Stimulated activated CD8-positive, alpha-beta memory T cell treated with anti-CD3 and anti-CD28 coated beads, Interleukin-15, amount 100 ng/mL, for 1 hour (primary cell): ENCODE measurements at places on chromosomes 11 and 22.

GRCh38 chr11:63663809-63664208 is 7.4 kb downstream of the ATL3 start:
- DNase-seq: no peak

- DNase-seq: no peak
These were observed 235.4 kb downstream of the METTL15 start for GRCh38 chr11:28343304-28344233.

GRCh38 chr11:101812546-101812945 is 102.3 kb upstream of the CEP126 start:
- DNase-seq: no peak

- no peak for DNase-seq
These were observed 13.8 kb downstream of the TPST2 start for GRCh38 chr22:26576026-26576680.

GRCh38 chr11:34480314-34480713 is 33.3 kb downstream of the ELF5 start:
- DNase-seq: no peak

DNA sequence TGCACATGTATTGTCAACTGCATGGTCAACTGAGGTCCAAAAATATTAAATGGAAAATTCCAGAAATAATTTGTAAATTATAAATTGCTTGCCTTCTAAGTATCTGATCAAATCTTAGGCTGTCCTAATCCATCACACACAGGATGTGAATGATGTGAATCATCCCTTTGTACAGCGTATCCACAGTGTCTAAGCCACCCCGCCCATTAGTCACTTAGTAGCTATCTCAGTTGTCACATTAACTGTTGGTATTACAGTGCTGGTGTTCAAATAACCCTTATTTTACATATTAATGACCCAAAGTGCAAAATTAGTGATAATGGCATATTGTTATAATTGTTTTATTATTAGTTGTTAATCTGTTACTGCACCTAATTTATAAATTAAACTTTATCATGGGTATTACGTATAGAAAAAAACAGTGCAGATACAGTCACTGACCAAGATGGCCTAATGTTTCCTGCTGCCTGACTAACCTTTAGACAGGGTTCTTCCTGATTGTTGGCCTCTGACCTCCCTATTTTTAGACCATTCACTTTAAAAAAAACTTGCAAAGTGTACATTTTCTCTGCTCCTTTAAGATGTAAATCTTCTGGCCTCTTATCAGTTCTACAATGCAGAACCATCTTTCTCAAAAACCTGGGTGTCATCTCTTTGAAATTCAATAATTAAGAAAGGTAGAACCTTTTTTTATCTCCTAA is 2.9 kb upstream of the SVIP start:
- no peak for DNase-seq

DNA sequence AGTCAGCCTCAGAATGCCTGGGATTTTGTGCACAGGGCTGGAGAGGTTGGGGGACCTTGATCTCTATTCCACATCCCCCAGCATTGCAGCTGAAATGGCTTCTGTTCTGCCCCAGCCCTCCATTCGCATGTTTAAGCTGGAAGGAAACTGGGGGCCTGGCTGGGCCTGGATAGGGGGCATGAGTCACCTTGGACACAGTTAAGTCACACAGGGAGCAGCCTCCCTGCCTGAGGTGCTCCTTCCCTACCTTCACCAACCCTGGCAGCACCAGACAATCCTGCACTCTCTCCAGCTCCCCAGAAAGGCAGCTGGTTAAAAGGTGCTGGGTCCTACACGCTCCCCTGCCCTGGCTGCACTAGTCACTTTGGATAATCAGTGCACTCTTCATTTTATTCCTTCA is 763 bp downstream of the SMIM45 start:
- no peak for DNase-seq

DNA sequence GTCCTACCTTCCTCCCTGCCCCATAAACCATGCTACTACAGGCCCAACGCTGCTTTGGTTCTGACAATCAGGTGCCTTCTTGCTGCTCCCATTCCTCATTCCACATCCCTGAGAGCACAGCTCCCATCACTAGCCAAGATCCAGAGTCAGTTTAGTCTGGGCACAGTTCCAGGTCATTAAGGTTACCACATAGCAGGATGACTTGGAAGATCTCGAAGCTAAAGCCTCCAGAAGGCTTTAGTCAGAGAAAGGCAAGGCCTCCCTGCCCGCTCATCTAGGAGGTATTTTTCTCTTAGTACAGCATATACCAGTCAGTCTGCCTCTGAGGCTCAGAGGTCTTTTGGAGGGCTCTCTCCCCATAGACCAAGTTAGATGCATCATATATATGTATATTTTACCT is 30.3 kb downstream of the TRIM66 start:
- no peak for DNase-seq

DNA sequence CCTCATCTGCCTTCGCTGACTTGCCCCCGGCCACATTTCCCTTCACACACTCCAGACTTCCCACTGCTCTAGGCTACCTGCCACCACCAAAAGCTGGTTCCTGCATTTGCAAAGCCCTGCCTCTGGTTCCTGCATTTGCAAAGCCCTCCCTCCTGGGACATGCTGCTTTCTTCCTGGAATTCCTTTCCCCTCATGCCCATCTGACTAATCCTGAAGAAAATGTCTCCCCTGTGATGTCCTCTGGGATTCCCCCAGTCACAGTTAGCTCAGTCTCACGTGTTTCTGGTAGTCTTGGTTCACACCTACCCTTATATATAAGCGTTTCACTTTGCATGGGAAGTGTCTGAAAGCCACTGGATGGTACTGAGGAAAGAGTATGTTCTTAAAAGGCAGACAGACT is 206.9 kb downstream of the DBX1 start:
- DNase-seq: no peak

DNA sequence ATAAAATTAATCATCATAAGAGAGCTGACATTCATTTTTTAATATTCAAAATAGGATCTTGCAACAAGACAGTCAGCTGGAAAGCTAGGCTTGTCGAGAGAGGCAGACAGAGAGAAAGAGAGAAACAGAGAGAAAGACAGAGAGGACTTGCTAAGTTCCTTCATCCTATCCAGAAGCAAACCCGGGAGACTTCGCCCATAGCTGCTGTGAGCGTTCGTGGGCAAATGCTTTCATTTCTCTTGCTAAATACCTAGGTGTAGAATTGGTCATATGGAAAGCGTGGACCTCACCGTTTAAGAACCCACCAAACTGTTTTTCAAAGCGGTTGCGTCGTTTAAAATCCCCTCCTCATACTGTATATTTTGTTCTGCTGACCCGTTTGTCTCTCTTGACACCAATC is 25.3 kb upstream of the KRTAP5-6 start:
- DNase-seq: no peak

DNA sequence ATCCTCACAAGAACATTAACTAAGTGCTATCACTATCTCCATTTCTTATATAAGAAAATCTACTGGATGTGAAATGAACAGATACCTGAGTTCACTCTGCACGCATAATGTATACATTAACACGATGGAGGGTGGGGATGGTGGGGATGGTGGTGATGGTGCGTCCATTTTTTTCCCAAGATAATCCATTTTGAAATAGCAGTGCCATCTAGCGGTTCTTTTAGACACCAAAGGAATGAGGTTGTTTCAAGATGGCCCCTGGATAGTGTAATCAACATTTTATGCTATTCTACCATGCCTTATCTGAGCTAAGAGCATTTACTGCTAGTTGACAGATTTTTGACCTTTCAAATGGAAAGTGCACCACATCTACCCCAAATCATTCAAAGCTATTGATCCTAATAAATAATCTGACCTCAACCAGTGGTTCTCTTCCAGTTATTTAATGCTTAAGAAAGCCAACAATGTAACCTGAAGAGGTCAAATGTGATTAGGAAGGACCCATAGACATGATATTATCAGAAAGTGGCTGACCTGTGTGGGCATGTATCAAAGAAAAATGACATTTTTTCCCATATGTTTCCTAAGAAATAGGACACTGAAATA is 714.7 kb upstream of the TENM4 start:
- no peak for DNase-seq

DNA sequence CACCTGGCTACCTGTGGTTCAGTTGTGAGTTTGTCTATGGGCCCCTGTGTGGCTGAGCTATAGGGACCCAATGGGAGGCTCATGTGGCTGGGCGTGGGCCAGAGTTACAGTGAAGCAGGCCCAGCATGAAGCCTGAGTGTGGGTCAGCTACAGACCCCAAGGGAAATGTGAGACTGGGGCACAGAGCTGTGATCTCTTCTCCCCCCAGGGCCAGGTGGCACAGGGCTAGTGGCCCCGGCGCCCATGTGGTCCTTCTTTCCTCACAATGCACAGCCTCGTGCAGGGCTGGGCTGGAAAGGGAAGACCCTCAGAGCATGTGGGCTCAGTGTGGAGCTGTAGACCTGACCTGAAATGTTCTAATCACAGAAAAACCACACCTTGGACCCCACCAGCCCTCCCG is 71.6 kb upstream of the NECTIN1 start:
- no peak for DNase-seq

DNA sequence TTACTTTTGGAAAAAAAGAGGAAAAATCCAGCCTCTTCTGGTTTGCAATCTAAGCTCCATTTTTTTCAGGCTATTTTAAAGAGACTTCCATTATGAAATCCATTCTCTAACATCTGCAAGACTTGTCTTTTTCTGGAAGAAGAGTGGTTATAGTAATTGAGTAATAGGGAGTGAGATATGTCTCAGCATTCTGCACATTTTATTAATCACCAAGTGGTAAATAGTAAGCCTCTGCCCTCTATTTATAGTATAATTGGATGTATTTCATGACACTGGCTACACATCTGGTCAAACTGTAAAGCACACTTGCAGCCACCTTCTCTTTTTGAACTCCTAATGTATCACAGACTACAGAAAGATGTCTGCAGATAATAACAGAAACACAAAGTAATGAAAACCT is 391.1 kb downstream of the ETS1 start:
- no peak for DNase-seq

DNA sequence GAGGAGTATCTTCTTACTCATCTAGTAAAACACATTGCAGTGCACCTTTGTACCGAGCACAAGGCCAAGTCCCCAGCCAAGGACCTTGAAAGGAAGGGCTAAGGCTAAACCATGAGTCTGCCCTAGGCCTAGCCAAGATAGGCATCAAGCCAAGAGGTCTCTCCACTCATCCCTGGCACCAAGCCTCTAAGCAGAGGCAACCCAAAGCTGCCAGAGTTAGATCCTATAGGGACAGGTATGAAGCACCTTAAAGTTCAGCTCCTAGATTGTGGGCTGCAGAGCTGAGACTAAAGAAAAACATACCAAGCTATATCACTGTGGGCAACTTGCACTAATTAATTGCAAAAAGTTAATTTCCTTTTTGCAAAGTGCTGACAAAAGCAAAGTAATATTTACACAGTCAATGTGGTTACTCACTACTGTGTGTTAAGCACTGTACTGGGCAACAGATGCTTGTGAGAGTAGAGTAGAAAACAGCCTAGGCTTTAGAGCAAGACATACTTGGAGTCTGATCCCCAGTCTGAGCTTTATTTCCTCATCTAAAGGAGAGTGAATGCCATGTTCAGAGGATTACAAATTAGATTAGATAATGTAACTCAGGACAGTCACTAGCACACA is 7.2 kb downstream of the COA4 start:
- DNase-seq: no peak

GRCh38 chr22:25626624-25626990 is 62.1 kb downstream of the GRK3 start:
- no peak for DNase-seq

GRCh38 chr11:79708319-79708932 is 267.6 kb upstream of the TENM4 start:
- DNase-seq: no peak
